ENCODE measurements at places on chromosomes 12 and 14.

DNA sequence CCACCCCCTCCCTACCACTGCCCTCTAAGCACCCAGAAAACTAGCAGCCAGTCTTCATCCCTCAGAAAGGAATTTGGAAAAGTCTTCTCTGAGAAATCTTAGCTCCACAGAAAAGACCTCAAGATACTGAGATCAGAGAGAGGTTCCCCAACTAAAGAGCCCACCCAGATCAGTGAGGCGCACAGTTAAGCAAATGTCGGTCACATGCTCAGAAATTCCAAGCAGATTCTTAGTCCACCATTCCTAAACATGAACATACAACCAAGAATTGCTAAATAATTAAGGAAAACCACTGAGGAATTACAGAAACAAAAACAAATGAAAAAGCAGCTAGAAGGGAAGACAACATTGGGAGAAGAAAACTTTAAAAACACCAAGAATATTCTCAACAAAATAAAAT lies 32.3 kb downstream of the MED13L start:
- DNase-seq: no peak

DNA sequence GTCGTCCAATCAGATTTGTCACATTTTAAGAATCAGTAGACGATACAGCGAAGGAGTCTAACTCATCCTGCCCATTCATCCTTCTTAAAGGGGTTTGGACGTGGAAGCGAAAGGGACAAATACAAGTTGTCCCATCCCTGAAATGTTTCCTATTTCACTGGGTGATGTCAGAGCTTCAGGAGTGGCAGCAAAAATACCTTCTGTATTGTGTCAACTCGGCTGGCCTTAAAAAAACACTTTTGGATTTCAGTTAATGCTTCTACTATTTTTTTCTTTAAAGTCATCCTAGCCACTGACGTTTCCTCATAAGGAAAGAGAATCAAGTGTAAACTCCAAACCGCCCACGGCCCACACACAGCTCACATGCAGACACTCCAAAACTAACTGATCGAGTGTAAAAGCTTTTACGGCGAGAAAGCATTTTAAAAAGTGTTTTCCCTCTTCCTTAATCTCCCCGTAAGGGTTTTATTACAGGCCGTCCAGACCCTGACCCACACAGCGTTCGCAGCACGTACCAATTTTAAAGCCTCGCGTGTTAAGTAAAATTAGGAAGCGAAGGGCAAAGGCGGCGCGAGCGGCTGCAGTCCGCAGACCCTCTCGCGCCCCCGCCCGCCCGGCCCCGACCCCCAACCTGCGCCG lies 593 bp downstream of the CFL2 start:
- peak; percentile 47 for DNase-seq

GRCh38 chr12:42129595-42130204 lies 15.0 kb downstream of the GXYLT1 start:
- DNase-seq: peak; percentile 65

GRCh38 chr14:59254146-59254910 lies 65.9 kb downstream of the DAAM1 start:
- DNase-seq: peak; percentile 96

DNA sequence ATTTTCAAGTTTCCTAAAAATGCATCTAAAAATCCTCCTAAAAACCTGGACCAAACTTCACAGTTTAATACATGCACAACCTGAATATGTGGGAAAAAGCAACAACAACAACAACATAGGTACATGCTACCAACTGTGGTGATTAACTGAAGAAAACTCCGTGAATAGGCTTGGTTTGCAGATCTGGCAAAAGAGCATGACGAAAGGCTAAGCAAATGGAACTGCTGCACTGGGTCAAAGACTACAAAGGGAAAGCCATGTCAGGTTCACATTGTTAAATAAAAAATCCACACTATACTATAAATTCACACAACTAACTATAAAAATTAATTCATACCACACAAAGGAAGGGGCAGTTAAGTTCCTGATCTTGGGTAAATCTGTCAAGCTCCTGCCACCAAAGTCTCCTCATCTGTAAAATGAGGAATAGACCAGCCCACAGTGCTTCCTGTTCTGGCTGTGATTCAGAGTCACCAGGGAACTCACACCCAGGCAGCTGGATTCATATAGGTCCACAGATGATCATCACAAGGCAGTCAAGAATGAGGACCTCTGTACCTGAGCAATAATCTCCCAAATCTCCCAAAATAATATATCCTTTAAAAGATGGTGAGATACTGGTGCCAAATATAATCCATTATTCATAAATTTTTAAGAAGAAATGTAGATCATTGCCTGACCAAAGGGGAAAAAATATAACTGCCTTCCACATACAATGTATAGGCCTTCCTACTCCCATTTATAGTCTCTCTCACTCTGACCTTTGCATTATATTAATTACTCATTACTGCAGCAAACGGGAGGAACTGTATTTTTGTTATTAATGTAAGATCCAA lies 7.0 kb downstream of the CORO1C start:
- no peak for DNase-seq
